ENCODE measurements at places on chromosomes 13 and 19.

DNA sequence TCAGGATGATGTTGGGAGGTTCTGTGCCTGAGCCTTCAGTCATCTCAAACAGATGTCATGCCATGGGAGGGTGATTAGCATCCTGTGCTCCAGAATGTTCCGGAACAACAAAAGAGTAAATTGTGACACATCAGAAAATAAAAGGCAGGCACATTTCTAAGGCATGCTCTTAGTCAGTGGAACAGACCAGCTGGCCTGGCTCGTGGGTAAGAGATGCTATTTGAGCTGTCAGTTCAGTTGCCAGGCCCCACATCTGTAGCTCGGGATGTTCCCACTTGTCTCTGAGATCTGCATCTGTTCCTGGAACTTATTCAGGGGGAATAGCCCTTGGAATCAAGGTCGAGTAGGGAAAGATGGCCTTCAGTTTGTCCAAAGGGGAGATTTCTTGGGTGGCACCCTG lies 26.0 kb downstream of the OLFM4 start:
- DNase-seq, result no peak

- DNase-seq, result no peak
Measured at GRCh38 chr13:27427641-27428040, 3.2 kb downstream of the GTF3A start.

- no peak for DNase-seq
Measured at GRCh38 chr19:709196-709964, 645 bp downstream of the PALM start.

DNA sequence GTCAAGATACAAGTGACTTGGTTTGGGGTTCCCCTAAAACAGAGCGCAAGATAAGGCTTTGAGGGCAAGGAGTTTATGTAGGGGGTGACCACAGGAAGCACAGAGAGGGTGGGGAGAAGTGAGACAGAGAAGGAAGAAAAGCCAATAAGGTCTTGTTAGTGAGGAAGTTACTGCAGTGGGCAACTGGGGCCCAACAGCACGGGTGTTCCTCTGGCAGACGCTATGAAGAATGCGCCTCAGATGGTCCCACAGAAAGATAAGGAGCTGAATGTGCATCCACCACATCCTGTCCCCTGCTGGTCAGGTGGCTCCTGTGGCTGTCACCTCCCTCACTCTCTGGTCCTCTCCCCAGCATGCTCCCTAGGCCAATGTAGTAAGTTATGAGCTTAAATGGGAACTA lies 333.5 kb downstream of the TSHZ3 start:
- peak; percentile 2 for DNase-seq

DNA sequence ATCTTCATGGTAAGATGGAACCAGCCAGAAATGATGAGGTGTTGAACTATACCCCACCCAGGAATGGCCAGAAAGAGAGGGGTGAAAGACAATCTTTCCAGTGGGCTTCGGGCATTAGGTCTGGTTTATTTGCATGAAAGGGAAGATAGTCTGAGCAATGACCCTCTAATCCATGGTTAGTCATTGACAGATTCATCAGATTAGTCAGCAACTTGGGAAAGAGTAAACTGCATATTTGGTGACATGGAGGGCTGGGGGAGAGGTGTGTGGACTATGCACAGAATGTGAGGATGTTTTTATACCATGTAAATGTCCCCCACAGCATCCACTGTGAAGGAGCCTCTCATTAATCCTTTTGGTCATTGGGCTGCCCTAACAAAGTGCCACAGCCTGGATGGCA lies 30.1 kb upstream of the USP12 start:
- DNase-seq, result no peak

- DNase-seq, result no peak
Measured at GRCh38 chr13:44822291-44822690, 167.0 kb downstream of the NUFIP1 start.

GRCh38 chr19:31346184-31347059 lies 2.8 kb downstream of the TSHZ3 start:
- no peak for DNase-seq

- no peak for DNase-seq
Measured at GRCh38 chr19:51816711-51817110, 21.8 kb downstream of the FPR3 start.

GRCh38 chr19:8684001-8684902 lies 14.3 kb downstream of the ACTL9 start:
- no peak for DNase-seq

DNA sequence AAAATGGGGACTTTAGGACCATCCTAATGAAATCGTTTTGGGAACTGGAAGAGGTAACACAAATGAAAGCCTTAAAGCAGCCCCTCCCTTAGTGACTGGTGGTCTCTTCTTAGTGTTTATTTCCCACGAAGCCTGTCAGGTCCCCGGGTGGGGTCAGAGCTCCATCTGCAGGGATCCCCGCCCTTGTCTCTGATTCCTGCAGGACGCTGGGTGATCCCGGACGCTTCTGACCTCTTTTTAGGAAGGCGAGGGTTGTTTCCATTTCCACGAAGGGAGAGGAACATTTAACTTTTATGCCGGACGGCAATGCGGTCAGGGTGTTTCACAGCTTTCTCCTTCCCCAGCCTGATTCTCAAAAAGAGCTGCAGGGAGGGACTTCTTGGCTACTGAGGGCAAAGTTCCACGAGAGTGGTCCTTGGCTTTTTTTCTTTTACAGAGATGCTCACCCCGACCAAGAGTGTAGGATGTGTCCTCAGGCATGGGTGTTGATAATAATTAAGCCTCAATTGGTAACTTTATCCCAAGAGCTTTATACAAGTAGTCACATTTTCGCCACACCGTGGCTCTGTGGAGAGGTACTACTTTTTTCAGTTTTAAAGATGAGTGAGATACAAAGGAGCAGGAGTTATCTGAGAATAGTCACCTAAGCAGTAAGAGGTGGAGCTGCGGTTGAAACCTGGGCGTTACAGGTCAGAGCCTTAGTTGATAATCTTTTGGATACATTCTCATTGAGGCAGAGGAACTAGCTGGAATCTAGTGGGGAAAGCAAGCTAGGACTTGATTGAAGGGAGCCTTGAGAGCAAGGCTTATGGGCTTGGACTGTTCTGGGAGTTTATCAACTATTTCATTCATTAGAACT lies 813 bp downstream of the ZNF284 start:
- no peak for DNase-seq

- no peak for DNase-seq
Measured at GRCh38 chr13:40158757-40159156, 503.3 kb downstream of the COG6 start.

GRCh38 chr13:51048166-51048461 lies 63.0 kb downstream of the C13orf42 start:
- no peak for DNase-seq

DNA sequence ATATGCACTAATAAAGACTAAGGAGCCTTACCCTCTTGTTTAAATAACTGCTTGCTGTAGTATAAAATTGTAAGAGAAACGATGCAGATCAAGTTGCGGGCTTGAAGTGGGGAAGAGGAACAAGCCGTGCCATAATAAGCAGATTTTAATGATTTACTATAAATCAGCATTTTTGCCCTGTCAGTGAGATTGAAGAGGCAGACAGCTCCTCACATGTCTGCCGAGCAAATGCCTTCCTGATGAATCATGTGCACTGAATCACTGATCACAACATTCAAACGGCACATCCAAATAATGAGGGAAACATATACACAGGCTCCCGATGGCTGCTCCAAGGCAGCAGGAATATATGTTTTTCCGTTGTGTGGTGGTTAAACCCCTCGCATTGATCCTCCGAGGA lies 282.9 kb downstream of the TSHZ3 start:
- DNase-seq, result no peak

GRCh38 chr13:113669755-113670341 lies 2.8 kb downstream of the GRK1 start:
- DNase-seq, result no peak

- no peak for DNase-seq
Measured at GRCh38 chr19:11252665-11253355, 9.5 kb downstream of the DOCK6 start.

- no peak for DNase-seq
Measured at GRCh38 chr13:51243832-51244231, 21.6 kb downstream of the FAM124A start.
